ENCODE measurements at places on chromosomes 7 and 10. TPM values are rescaled to one million over a fixed set of nuclear protein-coding genes. Genes with fewer than 3 reads are reported as not detected.

HEPACAM2 gene
- not detected for total RNA-seq

CPEB3 gene
- total RNA-seq, result 0.86 TPM

DOCK1 gene
- 22.2 TPM for total RNA-seq

ZP3 gene
- 1.9 TPM for total RNA-seq

SPDYE1 gene
- not detected for total RNA-seq

LRRD1 gene
- not detected for total RNA-seq

C7orf33 gene
- total RNA-seq, result not detected

FAM25C gene
- not detected for total RNA-seq

WNT16 gene
- 0.17 TPM for total RNA-seq

MEOX2 gene
- total RNA-seq, result not detected

CALML3 gene
- not detected for total RNA-seq

AVPI1 gene
- total RNA-seq, result 13.3 TPM

CYP2C19 gene
- not detected for total RNA-seq

MKI67 gene
- total RNA-seq, result 85.4 TPM

IQUB gene
- 1.1 TPM for total RNA-seq

SLC26A3 gene
- not detected for total RNA-seq

DNA sequence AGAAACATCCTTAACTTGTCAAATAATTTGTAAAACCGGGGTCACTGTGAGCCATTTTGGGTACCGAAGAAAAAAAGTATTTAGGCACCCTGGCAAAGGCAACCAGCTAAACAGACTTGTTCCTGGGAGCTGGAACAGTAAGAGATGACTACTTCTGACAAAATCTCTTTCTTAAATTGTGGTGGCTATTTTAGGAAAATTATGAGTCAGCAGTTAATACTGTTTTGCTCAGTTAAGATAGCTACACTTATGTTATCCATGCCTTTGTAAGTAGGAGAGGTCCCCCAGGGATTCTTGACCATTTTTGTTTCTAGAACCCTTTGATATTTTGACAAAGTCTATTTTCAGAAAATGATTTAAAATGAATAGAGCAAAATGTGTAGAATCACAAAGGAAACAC, 68.7 kb downstream of the TAX1BP1 start:
- peak; percentile 48 for DNase-seq

- DNase-seq, result no peak
Measured at GRCh38 chr7:10211016-10211415, 762.7 kb upstream of the PHF14 start.

DNA sequence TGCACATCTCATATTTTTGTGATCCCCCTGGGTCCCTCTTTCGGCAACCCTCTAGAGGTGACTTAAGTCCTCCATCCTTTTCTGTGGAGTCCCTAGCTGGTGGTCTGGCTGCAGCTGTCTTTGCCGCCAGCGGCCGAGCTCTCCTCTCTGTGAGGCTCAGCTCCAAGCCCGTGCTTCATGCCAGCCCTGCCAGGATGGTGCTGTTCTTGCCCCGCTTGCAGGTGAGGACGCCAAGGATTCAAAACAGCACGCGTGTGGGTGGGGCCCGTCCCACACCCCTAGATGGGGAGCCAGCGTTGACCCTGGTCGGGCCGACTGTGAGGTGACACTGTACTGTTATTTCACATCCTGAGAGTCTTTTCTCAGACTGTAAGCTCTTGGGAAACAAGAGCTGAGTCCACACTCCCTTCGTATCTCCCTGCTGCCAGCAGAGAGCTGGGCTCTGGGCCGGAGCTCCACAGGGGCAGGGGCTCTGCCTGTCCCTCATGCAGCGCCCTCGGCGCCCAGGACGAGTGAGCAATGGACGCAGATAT, 36.6 kb upstream of the GJD4 start:
- no peak for DNase-seq

DNA sequence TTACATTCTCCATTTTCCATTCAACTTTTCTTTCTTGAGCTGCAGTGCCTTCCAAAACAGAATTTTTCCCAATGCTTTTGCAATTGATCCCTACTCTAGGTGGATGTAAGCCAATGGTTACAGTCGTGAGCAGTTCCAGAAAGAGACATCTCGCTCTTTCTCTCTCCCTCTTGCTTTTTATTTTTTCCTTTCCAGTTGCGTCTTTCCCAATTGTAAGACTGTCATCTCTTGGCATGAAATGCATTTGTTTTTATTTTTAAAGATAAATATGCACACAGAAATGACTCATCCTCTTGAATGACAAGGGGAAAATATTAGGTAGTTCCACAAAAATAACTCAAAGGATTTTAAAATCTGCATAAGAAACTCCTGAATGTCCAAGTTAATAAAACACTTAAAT, 25.1 kb downstream of the GLI3 start:
- DNase-seq, result no peak

DNA sequence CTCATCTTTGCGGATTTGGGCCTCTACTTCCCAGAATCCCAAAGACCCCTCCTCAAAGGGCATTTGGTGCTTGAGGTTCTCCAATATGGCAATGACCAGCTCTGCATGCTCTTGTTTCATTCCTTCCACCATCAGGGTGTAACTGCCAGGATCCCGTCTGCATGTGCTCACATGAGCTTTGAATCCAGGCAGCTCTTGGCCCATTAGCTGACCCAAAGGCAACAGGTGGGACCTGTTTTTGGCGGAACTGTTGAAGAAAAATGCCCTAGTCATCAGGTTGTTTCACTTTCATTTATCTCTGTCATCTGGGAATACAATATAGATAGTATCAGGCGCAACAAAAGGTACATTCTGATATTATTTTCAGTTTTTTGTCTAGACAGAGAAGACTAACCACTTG, 159.1 kb upstream of the TCF7L2 start:
- DNase-seq, result no peak

DNA sequence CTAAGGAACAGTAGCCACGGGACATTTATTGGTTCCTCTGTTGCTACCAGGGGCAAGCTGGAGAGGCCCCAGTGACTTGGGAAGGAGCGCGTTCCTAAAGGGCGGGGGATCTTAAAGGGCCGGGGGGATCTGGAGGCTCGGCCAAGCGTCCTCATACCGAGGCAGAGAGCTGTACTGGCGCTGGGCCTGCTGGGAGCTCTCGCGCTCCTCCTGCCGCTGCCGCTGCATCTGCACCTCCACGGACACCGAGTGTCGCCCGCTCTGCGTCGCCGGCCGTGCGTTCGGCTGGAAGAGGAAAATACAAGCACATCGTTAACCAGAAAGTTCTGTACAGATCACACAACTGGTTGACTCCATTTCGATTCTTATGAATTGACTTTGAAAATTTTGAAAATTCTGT, 695.6 kb downstream of the PARD3 start:
- no peak for DNase-seq

- no peak for DNase-seq
Measured at GRCh38 chr7:129970816-129971215, 18.1 kb upstream of the UBE2H start.

GRCh38 chr10:112330607-112331160, 43.2 kb upstream of the ACSL5 start:
- DNase-seq, result no peak

- DNase-seq, result peak; percentile 2
Measured at GRCh38 chr10:83373671-83374070, 765.6 kb upstream of the GHITM start.

DNA sequence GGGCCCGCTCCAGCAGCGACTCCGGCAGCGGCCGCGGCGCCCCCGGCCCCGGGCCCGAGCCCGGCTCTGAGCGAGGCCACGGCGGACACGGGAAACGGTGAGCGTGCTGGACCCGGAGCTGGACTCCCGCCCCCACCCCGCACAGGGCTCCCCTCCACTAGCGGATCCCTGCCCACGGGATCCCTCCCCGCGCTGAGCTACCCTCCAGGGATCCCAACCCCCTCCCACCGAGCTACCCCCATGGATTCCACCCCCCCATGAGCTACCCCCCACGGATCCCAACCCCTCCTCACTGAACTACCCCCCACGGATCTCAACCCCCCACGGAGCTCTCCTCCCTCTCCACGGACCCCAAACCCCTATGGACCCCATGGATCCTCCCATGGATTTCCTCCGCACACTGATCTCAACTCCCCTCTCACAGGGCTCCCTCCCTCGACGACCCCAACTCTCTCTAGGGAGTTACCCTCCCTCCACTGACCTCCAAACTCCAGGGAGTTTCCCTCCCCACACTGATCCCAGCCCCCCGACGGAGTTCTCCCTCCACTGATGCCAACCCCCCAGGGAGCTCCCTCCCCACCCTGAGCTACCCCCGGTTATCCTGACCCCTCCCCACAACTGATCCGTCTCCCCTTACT, 20.6 kb upstream of the HSPB1 start:
- no peak for DNase-seq

DNA sequence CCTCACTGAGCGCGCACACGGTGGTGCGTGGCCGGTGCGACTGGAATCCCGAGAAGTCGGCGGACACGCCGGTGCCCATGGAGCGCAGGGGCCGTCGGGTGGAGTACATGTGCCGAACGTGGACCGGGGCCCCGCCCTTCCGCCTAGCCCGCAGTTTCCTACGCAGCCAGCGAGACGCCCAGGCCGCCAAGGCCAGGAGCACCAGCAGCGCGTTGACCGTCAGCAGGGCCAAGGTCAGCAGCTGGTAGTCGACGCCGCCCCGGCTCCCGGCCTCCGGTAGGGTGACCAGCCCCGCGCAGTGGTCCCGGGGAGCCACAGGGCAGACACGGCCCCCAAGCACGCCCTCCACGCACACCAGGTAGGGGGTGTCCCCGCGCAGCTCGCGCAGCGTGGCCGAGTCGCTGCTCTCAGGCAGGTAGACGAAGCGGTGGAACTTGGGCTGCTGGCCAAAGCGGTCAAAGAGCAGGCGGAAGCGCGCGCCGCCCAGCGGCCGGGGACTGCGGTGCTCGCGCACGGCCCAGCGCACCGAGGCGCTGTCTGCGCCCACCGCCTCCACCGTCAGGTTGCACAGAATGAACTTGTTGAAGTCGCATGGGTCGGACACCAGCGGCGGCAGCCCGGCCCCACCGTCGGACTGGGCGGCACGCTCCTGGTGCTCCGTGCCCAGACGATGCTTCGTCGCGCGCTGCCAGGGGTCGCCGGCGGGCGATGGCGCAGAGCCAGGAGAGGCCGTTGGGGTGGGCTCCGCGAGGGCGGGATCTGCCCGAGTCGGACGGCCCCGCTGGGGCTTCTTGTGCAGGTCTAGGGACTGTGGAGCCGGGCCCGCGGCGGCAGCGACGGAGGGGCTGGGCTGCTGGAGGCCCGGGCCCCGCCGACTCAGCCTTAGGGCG, 2.2 kb downstream of the TRIL start:
- DNase-seq, result peak; percentile 28

- peak; percentile 47 for DNase-seq
Measured at GRCh38 chr10:6200734-6201515, 1.8 kb upstream of the PFKFB3 start.

GRCh38 chr10:64086083-64086767, 565.0 kb downstream of the REEP3 start:
- DNase-seq, result no peak

GRCh38 chr10:103839872-103840739, 15.3 kb downstream of the SH3PXD2A start:
- no peak for DNase-seq

GRCh38 chr10:24771943-24772694, 48.4 kb upstream of the ARHGAP21 start:
- no peak for DNase-seq

GRCh38 chr10:123129618-123130271, 6.0 kb upstream of the HMX3 start:
- DNase-seq, result peak; percentile 57

GRCh38 chr7:44637788-44638594, 31.6 kb downstream of the OGDH start:
- peak; percentile 86 for DNase-seq

DNA sequence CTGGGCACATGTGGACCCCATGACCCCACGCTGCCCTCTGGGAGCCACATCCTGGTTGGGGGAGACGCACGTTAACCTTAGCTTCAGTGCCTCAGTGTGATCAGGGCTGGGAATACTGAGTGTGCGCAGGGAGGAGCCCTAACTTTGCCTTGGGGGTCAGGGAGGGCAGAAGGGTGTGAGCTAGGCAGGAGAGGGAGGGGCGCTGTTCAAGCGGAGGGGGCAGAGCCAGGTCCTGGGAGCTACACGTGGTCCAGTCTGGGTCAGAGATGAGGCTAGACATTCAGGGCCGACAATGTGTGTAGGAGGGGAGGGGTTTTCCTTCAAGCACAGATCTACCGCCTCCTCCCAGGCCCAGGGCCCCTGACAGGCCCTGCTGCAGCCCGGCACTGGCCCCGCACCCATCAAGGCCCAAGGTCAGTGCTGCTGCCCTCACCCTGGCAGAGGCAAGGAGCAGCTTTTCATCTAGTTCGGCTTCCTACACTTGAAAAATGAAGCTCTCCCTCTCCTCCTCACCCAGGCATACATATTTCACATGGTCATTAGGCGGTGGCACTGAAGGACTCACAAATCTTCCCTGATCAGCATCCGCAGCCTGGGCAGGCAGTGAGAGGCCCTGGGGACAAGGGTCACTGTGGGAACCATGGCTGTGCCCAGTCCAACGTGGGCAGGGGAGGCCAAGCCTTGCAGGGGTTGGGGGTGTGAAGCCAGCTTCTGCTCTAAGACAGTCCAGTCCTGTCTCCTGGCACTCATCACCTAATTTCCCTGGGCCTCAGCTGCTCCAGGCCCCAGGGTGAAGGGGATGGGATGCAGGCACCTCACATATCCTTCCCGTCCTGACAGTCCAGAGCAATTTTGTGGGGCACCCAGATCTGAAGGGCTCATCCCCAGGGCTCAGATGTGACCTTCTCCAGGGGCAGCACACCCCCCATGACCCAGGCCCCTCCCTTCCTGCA, 47.3 kb downstream of the C10orf105 start:
- DNase-seq, result no peak

DNA sequence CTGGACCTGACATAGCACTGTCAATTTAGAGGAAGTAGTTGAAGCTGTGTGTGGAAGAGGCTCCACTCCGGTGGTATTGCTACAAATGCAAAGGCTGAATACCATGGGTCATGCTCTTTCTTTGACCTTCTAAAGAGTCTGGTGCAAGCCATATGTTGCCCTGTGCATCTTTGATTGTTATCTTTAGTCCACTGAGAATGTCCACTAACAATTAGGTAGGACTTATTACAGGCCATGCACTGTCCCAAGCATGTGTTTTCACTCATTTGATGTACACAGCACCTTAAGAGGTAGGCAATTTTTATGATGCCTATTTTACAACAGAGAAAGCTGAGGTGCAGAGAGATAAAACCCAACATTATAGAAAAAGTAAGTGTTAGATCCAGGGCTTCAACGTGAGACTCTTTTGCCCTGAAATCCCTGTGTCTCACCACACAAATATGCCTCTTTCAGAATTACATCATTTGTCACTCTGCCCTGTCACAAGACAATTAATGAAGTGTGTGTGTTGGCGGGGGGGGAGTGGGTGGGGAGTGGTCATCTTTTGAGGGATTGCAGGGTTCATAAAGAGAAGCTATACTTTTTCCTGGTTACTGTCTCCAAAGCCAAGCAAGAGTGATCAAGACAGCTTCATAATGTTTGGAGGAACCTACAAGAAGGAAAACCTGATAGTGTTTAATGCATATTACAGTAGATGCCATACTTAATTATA, 637.6 kb upstream of the IGFBP3 start:
- DNase-seq, result peak; percentile 85
